SHP77 treated with DMSO at 0.1 percent for 48 hours (cell line): ENCODE measurements at places on chromosomes 1 and 21.

DNA sequence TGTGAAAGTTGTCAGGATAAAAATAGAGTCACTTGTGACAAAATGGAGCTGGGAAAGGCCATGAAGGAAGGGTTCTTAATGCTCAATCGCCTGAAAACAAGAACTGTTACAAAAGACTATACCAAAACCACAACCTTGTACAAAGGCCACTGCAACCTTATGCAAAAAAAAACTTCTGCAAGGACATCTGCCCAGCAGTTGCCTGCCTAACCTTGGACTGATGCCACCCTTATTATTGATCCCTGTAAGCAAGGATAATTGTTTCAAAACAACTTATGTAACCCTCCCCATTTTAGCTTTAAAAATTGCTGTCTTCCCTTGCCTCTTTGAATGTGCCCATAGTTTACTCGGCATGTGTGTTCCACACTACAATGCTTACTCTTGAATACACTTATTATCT lies 5.7 kb downstream of the ALG14 start:
- DNase-seq = no peak

DNA sequence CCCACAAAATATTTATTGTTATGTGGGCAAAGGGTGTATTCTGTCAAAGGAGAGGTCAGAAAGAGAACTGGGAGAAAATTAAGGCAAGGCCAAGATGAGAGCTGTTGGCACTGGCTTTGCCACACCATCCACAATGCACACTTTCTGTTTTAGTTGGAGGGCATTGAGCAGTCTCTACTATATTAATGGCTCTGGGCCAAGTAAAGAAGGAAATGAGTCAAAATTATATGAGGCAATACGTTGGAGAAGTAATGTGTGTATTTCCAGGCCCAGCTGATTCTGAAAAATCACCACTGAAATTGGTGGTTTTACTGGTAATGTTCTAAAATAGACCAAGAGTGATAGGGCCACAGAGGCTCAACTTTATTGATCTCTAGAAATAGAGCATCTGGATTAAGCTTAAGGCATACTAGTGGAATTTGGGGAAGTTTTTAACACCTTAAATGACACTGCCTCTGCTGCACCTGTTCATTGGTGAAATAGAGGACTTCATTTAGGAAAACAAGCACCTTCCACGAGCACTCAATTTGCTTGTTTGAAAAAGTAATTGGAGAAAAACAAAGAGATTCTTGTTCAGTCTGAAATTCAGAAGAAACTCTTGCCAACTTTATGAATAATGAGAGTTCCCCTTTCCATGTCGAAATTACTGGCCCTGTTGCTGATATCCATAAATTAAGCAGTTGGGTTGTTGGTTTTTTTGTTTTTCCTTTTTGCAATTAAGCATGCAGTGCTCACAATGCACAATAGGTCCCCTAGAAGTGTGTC lies 424.9 kb downstream of the ADGRL2 start:
- peak; percentile 38 for DNase-seq

GRCh38 chr21:17964716-17965115 lies 145.6 kb upstream of the C21orf91 start:
- DNase-seq = no peak

GRCh38 chr1:89670163-89670562 lies 37.2 kb downstream of the LRRC8C start:
- DNase-seq = no peak

DNA sequence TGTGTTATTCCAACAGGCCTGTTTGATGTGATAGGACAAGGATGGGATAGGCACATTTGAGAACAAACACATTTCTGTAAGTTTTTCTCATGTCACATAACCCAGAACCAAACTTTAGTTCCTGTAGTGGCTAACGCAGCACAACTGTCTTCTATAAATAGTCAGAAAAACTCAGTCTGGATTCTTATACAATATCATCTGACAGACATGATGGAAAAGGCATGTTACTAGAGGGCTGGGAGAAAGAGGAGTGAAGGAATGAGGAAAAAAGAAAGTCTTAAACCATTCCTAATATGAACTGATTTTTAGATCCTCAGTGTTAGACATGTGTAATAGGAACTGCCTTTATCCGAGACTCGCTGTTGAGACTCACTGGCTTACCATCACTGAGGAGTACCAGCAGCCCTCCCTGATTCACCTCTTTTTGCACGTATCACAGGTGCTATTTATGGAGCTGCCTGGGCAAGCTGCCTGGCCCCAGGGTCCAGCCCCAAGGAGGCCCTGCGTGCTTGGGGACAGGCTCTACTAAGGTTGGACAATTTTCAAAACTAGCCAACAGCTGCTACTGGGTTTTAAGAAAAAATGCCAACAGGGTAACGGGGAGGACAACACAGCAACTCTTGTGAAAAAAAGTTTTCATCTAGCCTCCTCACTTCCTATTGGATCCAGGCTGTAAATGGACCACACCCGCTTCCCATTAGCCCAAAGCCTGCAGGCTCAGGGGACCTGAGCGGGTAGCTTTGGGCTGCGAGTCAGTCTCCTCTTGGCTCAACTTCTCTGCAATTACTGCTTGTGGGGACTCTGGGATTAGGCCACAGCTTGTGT lies 30.7 kb upstream of the SERBP1 start:
- no peak for DNase-seq

GRCh38 chr1:171019971-171020370 lies 70.7 kb upstream of the FMO3 start:
- no peak for DNase-seq

DNA sequence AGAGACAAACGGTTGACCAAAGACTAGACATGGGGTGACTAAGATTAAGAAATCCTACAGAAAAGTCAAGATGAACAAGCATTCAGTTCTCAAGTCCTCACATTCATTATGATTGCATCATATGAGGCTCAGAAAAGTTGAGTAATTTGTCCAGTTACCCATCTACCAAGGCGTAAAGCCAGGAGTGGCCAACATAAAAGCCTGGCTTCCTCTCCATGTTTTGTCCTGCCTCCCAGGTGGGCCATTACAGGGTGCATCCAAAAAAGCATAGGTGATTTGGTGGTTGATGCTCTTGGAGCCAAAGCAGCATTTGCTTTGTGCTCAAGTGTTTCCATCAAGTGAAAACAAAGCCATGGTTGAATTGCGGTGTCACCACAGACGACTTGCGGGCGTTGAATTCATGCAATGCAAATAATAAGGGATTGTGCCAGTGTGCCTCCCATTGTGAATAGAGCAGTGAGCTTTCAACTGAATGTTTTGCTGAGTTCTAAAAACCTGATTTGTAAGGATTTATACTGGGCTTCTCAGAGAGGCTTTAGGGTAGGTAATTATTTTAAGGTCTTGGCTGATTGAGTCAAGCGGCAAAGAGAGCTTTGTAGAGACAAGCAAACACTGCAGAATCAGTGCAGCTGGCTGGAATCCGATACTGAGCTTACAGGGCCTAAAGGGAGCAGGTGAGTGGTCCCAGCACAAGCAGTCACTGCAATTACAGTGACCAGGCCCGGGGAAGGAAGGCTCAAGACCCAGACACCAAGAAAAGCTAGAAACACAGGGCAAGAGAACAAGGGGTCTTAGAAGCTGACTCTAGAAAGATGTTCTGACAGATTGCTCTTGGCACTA lies 54.1 kb downstream of the KCNJ15 start:
- DNase-seq = peak; percentile 75

- peak; percentile 44 for DNase-seq
Measured at GRCh38 chr1:37498872-37499617, 15.5 kb downstream of the MEAF6 start.

GRCh38 chr1:198637157-198637556 lies 1.7 kb upstream of the PTPRC start:
- DNase-seq = no peak

GRCh38 chr1:110523011-110523410 lies 4.0 kb upstream of the KCNA10 start:
- no peak for DNase-seq

- no peak for DNase-seq
Measured at GRCh38 chr1:47459253-47459788, 21.5 kb downstream of the FOXD2 start.

DNA sequence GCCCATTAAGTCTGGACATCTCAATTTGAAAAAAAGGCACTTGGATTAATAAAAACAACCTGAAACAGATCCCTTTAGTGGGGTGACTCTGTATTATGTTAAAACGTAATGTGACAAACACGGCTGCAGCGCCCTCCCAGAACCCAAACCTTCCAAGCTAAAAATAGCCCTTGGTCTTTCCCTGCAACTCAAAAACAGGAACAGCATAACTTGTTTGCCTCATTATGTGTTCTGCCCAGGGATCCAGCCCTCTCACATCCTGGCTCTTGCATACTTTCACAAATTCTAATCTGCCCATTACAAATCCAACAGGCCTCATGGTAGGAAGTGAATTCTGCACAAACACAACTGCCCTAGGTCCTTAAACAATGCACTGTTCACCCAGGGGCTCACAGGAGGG lies 94.7 kb upstream of the GADD45A start:
- DNase-seq = no peak

GRCh38 chr1:117562581-117563491 lies 43.0 kb upstream of the TENT5C start:
- peak; percentile 52 for DNase-seq

GRCh38 chr1:30472009-30472408 lies 251.4 kb downstream of the MATN1 start:
- no peak for DNase-seq
